CD4-positive, alpha-beta T cell (primary cell): ENCODE measurements at places on chromosomes 5 and 9.
A peak's percentile ranks its signal among the peaks of the same experiment; 100 is the strongest.

DNA sequence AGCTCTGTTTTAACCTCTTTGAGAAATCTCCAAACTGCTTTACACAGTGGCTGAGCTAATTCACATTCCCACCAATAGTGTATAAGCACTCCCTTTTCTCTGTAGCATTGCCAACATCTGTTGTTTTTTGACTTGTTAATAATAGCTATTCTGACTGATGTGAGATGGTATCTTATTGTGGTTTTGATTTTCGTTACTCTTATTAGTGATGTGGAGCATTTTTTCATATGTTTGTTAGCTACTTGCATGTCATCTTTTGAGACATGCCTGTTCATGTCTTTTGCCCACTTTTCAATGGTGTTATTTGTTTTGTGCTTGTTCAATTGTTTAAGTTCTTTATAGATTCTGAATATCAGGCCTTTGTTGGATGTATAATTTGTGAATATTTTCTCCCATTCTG is 225.2 kb upstream of the TRPC7 start:
- no peak for DNase-seq

- no peak for DNase-seq
Measured at GRCh38 chr5:87354496-87354895, 58.2 kb downstream of the CCNH start.

GRCh38 chr5:6269925-6270324 is 108.4 kb downstream of the MED10 start:
- DNase-seq = no peak

- no peak for DNase-seq
Measured at GRCh38 chr9:87674565-87675299, 51.2 kb upstream of the CTSL start.

- no peak for DNase-seq
Measured at GRCh38 chr5:170469414-170469813, 34.4 kb upstream of the KCNIP1 start.

- peak; percentile 62 for DNase-seq
Measured at GRCh38 chr9:126611592-126612325, 2.0 kb upstream of the LMX1B start.

- DNase-seq = no peak
Measured at GRCh38 chr9:100211476-100211875, 112.4 kb downstream of the INVS start.

GRCh38 chr9:72140586-72140985 is 8.7 kb upstream of the GDA start:
- DNase-seq = no peak

GRCh38 chr5:94691949-94692348 is 73.5 kb downstream of the SLF1 start:
- no peak for DNase-seq

- no peak for DNase-seq
Measured at GRCh38 chr5:15233566-15233965, 266.4 kb upstream of the FBXL7 start.

- DNase-seq = peak; percentile 8
Measured at GRCh38 chr9:72557549-72557948, 36.1 kb downstream of the TMC1 start.

- no peak for DNase-seq
Measured at GRCh38 chr5:73282383-73282782, 109.4 kb downstream of the TMEM174 start.

GRCh38 chr9:22469928-22470544 is 23.4 kb downstream of the DMRTA1 start:
- no peak for DNase-seq

DNA sequence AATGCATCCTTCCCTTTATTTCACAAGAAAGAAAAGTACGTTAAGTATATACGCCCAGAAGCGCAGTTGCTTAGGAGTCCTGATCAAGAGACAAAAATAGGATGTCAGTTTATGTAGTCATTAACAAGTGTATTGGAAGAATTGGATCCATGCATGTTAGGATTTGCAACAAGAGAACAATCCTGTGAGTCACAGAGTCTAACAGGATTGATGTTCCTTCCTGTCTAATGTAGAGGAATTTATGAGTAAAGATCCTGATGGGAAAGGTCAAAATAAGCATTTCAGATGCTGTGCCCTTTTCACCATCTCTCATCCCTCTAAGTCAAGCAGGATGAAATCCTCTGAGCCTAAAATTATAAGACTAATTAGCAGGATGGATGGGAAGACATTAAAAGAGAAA is 406.0 kb upstream of the GRIA1 start:
- DNase-seq = no peak

DNA sequence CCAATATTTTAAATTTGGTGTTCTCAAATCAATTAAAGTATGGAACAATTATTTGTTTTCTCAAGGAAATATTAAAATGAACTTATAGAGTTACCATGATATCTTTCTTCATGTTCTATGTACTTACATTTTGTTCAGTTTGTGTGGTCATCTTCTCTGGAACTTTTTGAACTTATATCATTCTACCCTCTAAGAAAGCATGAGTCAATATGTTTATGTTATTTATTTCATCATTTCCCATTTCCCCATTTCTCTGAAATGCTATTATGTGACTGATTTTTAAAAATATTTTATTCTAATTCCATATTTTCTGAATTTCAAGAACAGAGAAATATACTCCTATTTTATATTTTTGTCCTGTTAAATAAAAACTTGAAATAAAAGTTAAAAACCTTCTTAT is 123.5 kb upstream of the ACOT12 start:
- no peak for DNase-seq

- DNase-seq = no peak
Measured at GRCh38 chr5:78827725-78828124, 157.4 kb downstream of the ARSB start.

DNA sequence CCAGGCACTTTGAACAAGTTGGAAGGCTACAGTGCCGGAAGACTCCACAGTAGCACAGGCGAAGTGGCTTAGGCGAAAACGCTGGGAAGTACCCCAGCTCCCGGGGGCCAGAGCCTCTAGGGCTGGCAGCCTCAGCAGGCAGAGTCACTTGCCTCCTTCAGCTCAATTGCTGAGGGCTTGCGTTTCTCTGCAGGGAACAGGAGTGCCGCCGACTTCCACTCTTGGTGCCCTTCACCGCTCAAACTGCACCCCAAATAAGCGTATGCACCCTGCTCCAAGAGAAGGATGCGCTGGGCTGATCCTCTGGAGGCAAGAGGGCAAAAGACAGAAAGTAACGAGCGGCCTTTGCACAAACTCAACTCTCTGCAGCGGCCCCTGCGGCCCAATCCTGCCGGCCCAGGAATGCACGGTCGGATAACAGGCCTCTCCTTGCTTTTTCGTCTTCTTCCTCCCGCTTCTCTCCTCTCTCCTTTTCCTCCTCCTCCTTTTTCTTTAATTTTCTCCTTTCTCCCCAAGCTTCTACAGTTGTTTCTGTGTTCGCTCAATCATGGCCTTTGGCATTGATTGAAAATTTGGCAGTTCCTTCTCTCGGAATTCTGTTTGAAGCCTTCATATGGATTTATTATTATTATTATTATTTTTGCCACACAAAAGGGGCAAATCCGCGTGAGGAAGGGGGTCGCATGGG is 1.1 kb upstream of the S1PR3 start:
- DNase-seq = no peak

DNA sequence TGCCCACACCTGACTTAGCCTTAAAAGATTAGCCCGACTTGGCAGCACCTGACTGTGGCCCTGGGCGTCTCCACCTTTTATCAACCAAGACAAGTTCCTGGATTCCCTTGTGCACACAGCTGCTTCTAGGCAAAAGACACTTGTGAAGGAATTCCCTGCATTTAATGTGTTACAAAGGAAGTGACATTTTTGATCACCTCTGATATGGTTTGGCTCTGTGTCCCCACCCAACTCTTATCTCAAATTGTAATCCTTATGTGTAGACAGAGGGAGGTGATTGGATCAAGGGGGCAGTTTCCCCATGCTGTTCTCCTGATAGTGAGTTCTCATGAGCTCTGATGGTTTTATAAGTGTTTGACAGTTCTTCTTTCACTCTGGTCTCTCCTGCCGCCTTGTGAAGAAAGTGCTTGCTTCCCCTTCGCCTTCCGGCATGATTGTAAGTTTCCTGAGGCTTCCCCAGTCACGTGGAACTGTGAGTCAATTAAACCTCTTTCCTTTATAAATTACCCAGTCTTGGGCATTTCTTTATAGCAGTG is 2.6 kb upstream of the CPEB4 start:
- peak; percentile 62 for DNase-seq

- DNase-seq = no peak
Measured at GRCh38 chr5:142883025-142883424, 112.8 kb downstream of the ARHGAP26 start.

DNA sequence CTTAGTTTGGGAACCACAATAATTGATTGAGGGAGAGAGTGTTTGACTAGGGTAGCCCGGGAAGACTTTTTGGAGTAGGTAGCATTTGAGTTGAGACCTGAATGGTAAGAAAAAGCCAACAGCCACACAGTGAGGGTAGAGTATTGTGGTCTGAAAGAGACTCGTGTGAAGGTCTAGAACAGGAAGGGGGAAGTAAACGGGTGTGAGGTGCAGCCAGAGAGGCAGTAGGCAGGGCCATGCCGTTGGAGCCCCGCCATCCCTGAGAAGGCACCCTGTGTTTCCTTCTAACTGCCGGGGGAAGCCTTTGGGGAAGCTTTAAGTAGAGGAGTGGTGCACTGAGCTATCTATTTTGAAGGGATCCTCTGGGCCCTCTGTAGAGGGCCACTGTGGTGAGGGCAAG is 3.5 kb upstream of the F2RL2 start:
- DNase-seq = no peak

- DNase-seq = no peak
Measured at GRCh38 chr5:87361031-87361445, 51.7 kb downstream of the CCNH start.
